Bronchial epithelial cell (primary cell): ENCODE measurements at places on chromosomes 3 and 15.

GRCh38 chr15:45481135-45481534, 41.4 kb downstream of the SLC30A4 start:
- DNase-seq: no peak

- no peak for DNase-seq
Measured at GRCh38 chr15:65333148-65333820, 28.8 kb downstream of the RNU5B-1 start.

DNA sequence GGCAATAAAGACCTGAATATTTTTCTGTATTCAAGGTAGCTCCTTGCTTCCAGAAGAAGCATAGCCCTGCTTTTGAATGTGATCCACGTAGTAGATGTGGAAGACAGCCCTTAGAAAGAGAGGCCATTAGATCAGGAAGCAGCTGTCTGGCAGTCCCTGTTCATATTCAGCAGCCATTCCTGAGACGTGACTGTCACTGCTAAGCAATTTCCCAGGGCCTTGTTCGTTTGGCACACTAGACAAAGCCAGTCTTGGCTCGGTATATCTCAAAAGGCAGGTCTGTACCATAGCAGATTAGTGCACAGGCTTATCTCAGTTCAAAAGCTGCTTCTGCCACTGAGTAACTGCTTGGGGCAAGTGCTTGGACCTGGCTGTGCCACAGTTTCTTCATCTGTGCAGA, 287.8 kb upstream of the MCTP2 start:
- no peak for DNase-seq

DNA sequence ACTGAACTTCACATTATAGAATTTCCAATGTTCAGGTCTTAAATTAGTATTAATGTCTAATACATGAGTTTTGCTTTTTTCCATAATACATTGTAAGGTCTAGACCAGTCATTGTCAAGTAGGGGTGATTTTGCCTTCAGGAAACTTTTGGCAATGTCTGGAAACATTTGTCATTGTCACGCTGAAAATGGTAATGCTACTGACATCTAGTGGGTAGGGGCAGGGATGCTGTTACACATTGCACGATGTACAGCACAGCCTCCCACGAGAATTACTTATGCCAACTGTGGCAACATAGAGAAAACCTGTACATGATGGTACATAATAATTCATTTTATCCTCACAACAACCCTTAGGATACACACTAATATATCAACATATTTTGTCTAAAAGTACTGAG, 384.1 kb downstream of the CADM2 start:
- DNase-seq: peak; percentile 37

DNA sequence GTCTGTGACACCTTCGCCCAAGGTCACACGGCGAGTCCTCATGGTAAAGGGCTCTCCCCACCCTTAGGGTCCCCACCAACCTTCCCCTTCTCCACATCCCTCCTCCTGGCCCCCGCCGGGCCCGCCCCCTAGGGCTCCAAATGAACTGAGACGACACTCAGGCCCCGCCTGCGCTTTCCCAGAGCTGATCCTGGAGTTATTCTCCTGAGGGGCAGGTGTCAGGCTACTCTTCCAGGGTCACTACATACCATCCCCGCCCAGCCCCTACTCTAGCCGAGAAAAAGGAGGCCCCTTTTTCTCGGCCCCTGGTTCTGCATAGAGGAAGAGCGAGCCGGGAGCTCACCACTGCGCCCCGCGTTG, 292 bp downstream of the USP4 start:
- DNase-seq: no peak

- DNase-seq: no peak
Measured at GRCh38 chr3:186671051-186671450, 5.2 kb downstream of the HRG start.

- no peak for DNase-seq
Measured at GRCh38 chr3:125356140-125357026, 18.7 kb downstream of the ZNF148 start.

DNA sequence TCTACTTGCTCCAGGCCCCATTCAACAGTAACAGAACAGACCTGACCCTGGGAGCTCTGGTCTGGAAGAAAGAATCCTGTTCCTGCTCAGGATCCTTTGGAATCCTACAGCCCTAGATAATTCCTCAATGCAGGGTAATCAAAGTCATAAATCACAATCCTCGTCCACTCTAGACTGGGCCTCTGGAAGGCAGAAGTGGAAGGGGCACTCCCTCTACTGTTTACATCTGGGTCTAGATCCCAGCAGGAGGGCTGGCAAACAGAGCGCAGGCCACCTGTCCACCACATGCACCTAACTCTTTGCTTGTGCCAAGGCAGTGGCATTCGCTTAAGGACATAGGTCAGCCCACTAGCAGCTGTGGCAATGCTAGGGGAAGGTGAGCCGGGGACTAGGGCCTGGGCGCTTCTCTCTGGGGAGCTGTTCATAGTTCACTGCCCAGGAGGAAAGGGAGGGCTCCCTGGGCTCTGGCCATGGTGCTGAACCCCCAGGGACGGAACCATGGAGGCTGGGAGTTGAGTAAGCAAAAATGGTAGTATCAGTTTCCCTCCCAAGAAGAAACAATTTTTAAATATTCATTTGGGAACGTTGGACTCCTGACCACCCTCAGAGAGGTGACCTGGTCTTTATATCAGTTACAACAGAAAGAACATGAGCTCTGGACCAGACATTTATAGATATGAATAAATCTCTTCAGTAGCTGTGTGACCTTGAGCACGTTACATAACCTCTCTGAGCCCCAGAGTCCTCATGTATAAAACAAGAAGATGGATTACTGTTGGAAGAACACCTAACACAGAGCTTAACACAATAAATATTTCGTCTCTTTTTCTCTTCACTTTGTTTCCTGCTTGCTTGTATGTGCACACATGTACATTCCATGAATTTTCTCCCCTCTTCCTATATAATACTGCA, 90.2 kb downstream of the NTRK3 start:
- no peak for DNase-seq

- peak; percentile 75 for DNase-seq
Measured at GRCh38 chr3:57961828-57962447, 46.3 kb upstream of the FLNB start.

DNA sequence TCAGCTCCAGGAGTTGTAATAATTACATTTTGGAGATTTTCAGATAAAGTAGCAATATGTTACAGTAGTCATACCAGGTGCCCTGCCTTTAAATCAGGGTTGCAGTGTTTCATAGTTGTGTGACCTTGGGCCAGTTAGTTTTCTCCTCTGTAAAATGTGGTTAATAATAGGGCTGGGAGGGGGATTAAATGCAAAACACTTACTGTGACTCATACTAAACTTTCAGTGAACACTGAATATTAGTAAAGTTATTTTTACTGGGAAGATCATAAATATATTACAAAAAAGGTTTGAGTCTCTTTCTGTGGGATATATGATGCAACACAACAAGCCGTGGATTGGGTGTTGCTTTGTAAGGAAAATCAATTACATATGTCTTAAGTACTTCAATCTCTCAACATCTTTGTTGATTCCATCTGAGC, 1.1 kb upstream of the EBLN2 start:
- no peak for DNase-seq

GRCh38 chr3:86937306-86937791, 53.6 kb downstream of the VGLL3 start:
- DNase-seq: peak; percentile 96

DNA sequence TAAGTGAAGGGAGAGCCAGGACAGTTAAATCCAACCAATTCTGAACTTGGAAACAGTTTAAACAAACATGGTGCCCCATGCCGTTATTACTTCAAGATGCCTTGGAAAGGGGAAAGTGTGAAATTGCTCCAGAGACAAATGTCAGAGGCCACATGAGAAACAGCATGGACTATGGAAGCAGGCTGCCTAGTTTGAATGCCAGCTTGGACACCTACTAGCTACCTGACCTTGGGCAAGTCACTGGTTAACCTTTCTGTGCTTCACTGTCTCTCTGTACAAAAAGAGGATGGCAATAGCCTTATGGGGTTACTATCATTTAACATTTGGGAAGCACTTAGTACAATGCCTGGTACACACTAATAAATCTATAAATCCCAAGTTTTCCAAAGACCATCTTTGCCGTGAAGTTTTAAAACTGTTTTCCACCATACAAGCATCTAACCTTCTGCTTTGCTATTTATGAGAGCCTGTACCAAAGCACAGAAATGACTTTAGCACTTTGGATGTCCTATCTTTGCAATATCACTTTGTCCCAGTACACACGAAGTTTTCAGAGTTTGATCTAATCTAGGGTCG, 8.3 kb upstream of the TOPBP1 start:
- DNase-seq: no peak

DNA sequence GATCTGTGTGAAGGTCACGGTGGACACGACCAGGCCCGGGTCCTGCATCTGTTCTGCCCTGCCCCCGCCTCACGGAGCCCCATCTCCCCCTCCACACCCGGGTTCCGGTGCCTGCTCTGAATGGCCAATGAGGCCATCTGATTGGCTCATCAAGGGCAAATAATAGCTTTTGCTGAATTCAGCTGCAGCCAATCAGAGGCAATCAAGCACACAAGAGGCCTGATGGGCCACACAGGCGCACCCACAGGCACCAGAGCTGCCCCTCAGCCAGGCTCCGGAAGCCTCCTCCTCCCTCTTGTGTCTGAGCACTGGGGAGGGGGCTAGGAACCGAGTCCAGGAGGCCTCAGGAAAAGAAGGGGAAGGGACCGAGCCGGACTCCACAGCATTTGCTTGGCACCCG, 49.5 kb downstream of the CACNA2D2 start:
- DNase-seq: no peak

DNA sequence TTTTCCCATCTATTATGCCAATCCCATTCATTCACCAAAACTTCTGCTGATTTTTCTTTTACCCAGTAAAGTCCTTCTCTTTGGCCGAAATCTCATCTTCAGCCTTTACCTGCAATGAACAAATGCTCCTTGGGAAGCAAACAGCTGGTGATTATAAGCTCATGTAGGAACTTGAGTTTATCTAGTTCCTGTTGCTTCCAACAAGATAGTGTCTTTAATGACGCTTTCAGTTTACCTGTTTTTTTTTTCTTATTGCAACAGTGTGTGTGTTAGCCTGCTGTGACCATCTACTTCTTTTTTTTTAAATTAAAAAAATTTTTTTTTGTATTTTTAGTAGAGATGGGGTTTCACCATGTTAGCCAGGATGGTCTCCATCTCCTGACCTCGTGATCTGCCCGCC, 156.0 kb downstream of the CD47 start:
- DNase-seq: no peak

- no peak for DNase-seq
Measured at GRCh38 chr3:39098473-39099000, 8.9 kb downstream of the GORASP1 start.

- no peak for DNase-seq
Measured at GRCh38 chr3:10485380-10485779, 20.0 kb downstream of the ATP2B2 start.

DNA sequence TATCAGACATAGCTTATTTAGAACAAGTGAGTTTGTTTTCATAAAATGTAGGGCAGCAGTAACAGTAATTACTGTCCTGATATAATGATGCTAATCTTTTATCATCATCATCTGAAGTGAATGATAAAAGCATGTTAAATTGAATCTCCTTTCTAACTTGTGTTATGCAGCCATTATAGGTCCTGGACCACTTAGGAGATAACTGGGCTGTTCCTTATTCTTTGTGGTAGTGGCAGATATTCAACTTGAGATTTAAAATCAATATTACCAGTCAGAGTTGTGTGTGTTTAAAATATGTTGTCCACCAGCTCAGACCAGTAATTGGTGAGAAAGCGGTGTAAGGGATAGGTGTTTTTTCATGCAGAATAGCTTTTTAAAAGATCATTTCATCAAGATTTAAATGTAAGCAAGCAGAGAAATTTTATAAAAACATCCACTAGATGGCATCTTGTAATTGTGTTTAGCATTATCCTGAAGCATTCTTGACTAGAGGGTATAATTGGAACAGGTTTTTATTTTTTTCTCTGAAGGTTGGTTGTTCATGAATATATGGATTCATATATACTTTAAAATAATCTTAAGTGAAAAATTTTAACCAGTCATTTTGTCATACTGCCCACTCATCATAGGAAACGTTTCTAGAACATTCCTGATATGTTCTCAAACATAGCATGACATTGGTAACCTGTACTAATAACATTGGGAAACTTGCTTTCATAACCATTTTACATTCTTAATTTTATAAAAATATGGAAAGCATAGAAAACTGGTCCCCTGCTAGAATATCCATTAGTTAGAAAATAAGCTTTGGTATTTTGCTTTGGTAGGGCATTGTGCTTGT, 153.9 kb downstream of the BBX start:
- peak; percentile 51 for DNase-seq

GRCh38 chr15:95494971-95495541, 835.4 kb upstream of the NR2F2 start:
- no peak for DNase-seq

DNA sequence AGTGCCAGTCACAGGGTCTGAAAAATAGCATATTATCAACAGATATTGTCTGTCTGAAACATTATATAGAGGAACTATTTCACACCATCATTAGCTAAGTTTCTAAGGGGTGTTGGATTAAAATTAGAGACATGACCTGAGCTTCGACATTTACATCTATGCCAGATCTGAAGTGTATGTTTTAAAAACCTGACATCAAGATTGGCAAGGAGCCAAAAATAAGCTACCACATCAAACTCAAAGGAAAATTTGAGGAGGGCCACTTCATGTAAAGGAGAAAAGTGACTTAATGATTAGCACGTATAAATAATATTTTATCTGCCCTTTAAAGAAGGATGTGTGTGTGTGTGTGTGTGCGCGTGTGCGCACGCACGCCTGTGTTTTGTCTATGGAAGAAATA, 752.0 kb upstream of the GRM7 start:
- no peak for DNase-seq
